ENCODE measurements at places on chromosomes 13 and 19. TPM values are rescaled to one million over a fixed set of nuclear protein-coding genes. Genes with fewer than 3 reads are reported as not detected.

ALOX5AP gene
- polyA plus RNA-seq: 2.6 TPM

PNMA8B gene
- polyA plus RNA-seq: 4.8 TPM

PDX1 gene
- not detected for polyA plus RNA-seq

TMEM238 gene
- polyA plus RNA-seq: 0.48 TPM

MEGF8 gene
- 38.3 TPM for polyA plus RNA-seq

ZNF296 gene
- polyA plus RNA-seq: 0.98 TPM

PROZ gene
- polyA plus RNA-seq: 0.13 TPM

TTC9B gene
- polyA plus RNA-seq: 0.14 TPM

SPRED3 gene
- 0.93 TPM for polyA plus RNA-seq
